ENCODE measurements at places on chromosomes 7 and 10.

- no peak for DNase-seq
Observed at GRCh38 chr7:137618748-137619147, 228.0 kb downstream of the DGKI start.

- DNase-seq, result no peak
Observed at GRCh38 chr7:26508917-26509316, 217.3 kb downstream of the SNX10 start.

GRCh38 chr7:85516675-85517074, 329.8 kb upstream of the SEMA3D start:
- no peak for DNase-seq

- DNase-seq, result no peak
Observed at GRCh38 chr7:41219276-41219675, 483.6 kb downstream of the INHBA start.

GRCh38 chr7:108016841-108017775, 14.1 kb upstream of the LAMB1 start:
- DNase-seq, result no peak

GRCh38 chr10:113907166-113907565, 52.7 kb downstream of the NHLRC2 start:
- DNase-seq, result no peak

- no peak for DNase-seq
Observed at GRCh38 chr7:47301657-47302295, 280.1 kb downstream of the TNS3 start.

DNA sequence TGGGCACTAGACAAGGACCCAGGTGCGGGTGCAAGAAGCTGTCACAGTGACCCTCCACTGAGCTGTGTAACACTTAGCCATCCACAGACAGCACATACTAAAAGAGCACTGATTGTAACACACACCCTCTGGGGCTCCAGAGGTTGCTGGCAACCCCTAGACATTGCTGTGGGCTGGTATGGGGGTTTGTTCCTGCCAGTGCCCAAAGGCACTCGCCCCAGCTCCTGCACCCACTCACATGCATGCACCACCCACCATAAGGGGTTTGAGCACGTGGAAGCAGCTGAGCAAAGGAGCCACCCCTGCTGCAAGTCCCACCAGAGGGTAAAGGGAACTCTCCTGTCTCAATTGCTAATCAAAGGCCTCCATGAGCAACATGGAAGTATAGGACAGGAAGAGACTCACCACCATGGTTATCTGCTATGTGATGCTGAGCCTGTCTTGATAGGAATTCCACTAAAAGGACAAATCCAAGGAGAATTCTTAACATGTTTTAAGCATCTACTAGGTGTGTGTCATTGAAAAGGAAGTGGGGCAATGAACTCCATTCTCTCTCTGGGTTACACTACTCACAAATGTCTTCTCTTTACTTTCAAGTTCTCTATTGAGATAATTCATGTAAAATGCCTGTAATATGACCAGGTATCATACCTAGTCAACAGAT, 103.1 kb downstream of the GFRA1 start:
- no peak for DNase-seq

DNA sequence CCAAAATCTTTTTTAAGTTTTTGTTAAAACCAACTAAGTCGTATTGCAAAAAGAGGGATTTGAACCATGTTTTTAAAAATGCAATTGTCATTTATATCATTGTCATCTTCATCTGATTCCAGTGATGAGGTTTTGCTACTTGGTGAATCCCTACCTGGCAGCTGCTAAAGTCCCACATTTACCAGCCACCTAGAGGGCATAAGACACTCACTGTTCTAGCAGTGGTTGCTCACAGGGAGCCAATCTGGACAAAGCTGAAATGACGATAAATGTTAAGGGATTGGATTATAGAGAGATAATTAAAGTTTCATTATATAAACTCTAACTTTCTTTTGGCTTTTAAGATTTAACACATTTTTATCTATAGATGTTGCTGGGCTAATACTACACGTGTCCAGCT, 18.7 kb downstream of the KIFBP start:
- no peak for DNase-seq

GRCh38 chr10:10725196-10725595, 292.5 kb upstream of the CELF2 start:
- DNase-seq, result no peak

DNA sequence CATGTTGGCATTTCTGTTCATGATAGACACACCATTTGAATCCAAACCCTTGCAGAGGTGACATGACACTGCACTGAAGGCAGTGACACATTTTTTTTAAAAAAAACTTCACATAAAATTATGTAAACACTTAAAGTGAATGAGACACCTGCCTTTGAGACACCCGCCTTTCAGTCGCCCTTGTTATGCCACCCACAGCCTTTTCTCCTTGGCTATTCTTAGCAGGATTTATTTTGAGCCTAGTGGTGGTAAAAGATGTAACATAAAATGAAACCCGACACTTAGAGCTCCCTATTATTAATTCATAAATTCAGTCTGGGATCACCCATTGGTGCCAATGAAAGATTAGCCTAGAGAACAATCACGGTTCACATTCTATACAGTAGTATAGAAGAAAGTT, 161.3 kb downstream of the DYNC1I1 start:
- no peak for DNase-seq

DNA sequence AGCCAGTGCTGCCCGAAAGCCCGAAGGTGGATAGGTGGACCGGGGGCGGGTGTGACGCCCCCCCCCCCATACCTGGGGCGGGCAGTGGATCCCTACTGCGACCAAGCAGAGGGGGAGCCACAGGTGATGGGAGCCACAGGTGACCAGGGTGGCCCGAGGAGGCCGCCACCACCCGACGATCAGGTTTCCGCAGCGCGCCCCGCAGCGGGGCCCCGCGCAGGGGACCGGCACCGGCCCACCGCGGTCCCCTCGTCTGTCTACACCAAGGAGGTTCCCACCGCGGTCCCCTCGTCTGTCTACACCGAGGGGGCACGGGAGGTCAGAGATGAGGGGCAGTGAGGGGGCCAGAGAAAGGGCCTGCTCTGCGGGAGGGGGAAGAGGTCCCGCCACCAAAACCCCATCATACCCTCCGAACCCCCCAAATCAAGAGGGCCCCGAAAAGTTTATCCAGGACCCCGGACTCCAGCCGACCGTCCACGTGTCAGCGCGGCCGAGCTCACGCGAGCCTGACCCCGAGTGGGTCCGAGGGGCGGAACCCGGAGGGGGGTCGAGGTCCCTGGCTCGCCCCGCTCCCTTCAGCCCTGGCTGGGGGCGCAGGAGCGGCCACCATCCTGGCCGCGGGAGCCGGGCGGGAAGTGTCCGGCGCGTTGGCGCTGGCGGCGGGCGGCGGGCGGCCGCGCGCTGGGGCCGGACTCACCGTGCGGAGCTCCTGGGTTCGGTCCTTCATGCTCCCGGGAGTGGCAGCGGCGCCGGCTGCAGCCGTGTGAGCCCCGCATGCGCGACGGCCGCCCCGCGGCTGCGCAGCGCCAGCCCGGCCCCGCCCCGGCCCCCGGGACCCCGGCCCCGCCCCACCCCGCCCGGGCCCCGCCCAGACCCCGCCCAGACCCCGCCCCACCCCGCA, at the start of gene STX1A:
STX1A (minus strand) TSS at position 765 of the 901 bp plus-strand sequence; CDS start at position 727, 38 bp downstream.
- DNase-seq, result no peak

Measured in SIG-M5 (cell line).